ENCODE measurements at places on chromosomes 11 and 22. TPM values are rescaled to one million over a fixed set of nuclear protein-coding genes. Genes with fewer than 3 reads are reported as not detected.

PGA3 gene
- total RNA-seq, result not detected

CCDC81 gene
- 0.17 TPM for total RNA-seq

CCDC73 gene
- not detected for total RNA-seq

HINFP gene
- 10.2 TPM for total RNA-seq

DEUP1 gene
- total RNA-seq, result not detected

SEZ6L gene
- total RNA-seq, result not detected

MRPL49 gene
- total RNA-seq, result 67.7 TPM

SLC22A6 gene
- total RNA-seq, result not detected

PDE2A gene
- 2.1 TPM for total RNA-seq

PDGFD gene
- total RNA-seq, result 8.4 TPM

YAP1 gene
- total RNA-seq, result 59.6 TPM

SVIP gene
- 11.6 TPM for total RNA-seq

EMID1 gene
- total RNA-seq, result 0.23 TPM

TNNT3 gene
- 0.15 TPM for total RNA-seq

PARVG gene
- total RNA-seq, result not detected

TECTA gene
- total RNA-seq, result 0.12 TPM

SF1 gene
- total RNA-seq, result 200 TPM

VSIG10L2 gene
- not detected for total RNA-seq

STIP1 gene
- 261 TPM for total RNA-seq

C11orf91 gene
- 1.5 TPM for total RNA-seq

MMP8 gene
- not detected for total RNA-seq

C11orf97 gene
- not detected for total RNA-seq

SPDYC gene
- not detected for total RNA-seq

C22orf42 gene
- total RNA-seq, result not detected

FOXR1 gene
- not detected for total RNA-seq

HORMAD2 gene
- not detected for total RNA-seq

CHKB gene
- 15.2 TPM for total RNA-seq

ADAMTS8 gene
- 2.1 TPM for total RNA-seq

VWCE gene
- total RNA-seq, result 0.28 TPM

KRTAP5-11 gene
- total RNA-seq, result not detected

CHADL gene
- total RNA-seq, result not detected

NDUFC2 gene
- total RNA-seq, result 300 TPM

PATE4 gene
- total RNA-seq, result not detected
